ENCODE measurements at places on chromosomes 6 and 20. TPM values are rescaled to one million over a fixed set of nuclear protein-coding genes. Genes with fewer than 3 reads are reported as not detected.

DNA sequence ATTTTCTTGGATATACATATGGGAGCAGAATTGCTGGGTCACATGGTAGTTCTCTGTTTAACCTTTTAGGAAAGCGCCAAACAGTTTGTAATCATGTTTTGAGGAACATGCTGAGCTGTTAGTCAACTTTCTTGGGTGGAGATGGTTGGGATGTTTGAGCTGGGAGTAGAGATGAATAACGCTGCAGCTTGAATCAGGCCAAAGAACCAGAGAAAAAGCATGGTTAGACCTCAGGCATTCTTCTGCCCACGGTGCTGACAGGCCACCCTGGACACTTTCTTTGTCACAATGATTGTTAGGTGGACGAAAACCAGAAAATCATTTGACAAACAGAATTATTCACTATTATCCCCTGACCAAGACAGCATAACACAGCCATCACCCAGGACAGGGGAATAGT lies 66.8 kb downstream of the PRDM1 start:
- no peak for DNase-seq

GRCh38 chr6:111282515-111282914 lies 195.2 kb downstream of the SLC16A10 start:
- no peak for DNase-seq

- no peak for DNase-seq
Observed at GRCh38 chr6:123994168-123994567, 190.5 kb downstream of the NKAIN2 start.

- no peak for DNase-seq
Observed at GRCh38 chr20:3551681-3552434, 81.0 kb downstream of the ATRN start.

- peak; percentile 68 for DNase-seq
Observed at GRCh38 chr6:2857580-2858337, 16.1 kb upstream of the SERPINB1 start.

DNA sequence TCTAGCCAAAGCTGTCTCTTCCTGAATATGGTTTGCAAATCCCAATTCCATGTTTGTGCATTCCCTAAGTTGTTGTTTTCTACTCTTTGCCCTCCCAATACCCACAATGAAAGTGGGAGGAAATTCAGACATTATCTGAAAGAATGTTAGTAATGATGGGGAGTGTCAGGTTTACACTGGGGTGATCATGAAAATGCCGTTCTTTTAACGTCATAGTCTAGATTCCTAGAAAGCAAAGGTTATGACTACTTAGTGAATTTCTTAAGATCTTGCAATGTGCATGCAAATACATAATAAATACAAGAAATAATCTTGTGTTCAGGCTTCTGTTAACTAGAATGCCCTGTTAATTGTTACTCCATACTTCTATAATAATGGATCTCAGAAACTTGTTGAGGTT lies 101.0 kb downstream of the LCA5 start:
- DNase-seq = no peak

GRCh38 chr20:61760321-61760720 lies 305.4 kb downstream of the TAF4 start:
- DNase-seq = no peak

- DNase-seq = peak; percentile 44
Observed at GRCh38 chr6:28207510-28208110, 17.5 kb upstream of the ZSCAN9 start.

DNA sequence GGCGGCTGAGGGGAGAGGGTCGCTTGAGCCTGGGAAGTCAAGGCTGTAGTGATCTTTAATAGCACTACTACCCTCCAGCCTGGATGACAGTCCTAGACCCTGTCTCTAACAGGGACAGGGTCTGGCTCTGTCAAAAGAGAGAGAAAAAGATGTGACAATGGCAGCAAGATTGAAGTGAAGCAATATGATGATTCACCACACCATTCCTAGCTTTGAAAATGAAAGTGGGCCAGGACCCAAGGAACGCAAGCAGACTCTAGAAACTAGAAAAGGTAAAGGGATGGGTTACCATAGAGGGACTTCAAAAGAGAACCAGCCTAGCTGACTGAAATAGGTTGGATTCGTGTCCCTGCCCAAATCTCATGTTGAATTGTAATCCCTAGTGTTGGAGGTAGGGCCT lies 426.9 kb downstream of the HTR1B start:
- DNase-seq = no peak

DNA sequence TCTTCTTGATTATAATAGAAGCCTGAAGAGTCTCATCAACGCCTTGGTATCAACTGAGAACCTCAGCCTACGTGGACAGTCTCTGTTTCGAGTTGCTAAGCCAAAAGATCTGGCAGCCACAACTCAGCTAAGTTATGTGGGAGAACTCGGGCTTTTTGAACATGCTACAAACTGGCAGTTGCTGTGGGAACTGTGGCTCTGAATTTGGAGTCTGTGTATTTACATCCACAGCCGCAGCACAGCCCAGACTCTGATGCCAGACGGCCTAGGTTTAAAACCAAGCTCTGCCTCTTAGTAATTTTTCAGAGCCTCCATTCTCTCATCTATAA lies 35.8 kb downstream of the RIPOR2 start:
- no peak for DNase-seq

DNA sequence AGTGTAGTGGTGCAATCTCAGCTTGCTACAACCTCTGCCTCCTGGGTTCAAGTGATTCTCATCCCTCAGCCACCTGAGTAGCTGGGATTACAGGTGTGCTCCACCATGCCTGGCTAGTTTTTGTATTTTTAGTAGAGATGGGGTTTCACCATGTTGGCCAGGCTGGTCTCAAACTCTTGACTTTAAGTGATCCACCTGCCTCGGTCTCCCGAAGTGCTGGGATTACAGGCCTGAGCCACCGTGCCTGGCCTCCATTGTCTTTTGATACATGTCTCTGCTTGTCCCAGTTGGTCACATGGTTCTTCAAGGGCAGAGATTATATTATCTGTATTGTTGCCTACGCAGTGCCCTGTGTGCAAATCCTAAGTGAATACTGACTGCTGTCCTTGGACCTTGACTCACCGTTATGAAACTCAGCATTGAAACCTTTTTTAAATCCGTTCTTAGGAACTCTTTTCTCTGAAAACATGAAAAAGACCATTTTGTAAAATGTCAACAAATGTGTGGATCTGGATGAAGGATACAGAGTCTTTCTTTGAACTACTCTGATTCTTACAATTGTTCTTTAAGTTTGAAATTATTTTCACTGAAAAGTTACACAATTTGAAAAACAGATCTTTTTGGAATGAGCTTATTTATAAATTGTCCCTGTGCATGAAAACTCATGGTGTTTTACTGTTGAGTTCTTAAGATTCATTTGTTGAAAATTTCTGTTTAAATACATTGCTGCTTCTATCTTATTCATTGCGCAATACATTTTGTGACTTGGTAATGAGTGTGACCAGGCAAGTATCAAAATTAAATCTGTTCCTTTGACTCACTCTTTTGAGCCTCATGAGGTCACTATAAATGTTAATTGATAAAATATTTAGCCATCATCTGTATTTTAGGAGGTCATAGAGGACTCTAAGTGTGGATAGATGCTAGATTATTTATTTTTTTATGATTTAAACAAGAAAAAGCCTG lies 293.5 kb downstream of the UTRN start:
- no peak for DNase-seq

- no peak for DNase-seq
Observed at GRCh38 chr20:37277253-37277593, 12.2 kb upstream of the MANBAL start.

DNA sequence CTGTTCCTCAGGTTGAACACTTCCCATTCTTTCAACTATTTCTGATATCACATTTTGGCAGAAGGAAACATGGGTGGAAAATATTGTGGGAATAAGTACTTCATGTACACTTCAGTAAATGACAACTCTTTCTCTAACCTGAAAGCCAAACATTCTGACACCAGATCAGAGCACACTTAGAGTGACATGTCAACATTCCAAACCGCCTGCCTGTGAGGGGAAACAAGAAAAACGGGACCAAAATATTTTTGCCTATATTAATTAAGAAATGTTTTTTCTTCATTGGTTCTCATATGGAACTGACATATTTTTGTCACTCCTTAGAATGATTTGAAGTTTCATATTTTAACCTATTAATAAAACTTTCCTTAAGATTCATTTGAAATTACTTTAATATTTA lies 483.1 kb downstream of the MAFB start:
- DNase-seq = no peak

DNA sequence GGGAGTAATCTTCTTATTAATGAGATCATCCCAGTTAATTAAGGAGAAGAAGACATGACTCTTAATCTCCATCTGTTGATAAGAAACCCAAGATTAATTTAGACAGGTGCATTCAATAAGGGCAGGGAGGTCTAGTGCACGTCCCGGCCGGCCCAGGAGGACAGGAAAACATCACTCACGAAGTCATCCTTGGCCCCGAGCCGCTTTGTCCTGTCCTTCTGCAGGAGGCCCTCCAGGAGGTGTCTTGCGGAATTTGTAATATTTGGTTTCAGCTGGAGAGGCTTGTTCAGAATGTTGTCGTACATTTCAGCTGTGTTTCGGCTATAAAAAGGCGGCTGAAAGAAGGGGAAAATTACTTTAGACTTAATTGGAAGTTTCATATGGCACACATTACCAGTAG lies 118.4 kb upstream of the SLC2A12 start:
- DNase-seq = no peak

- no peak for DNase-seq
Observed at GRCh38 chr20:57589728-57590484, 29.0 kb downstream of the PCK1 start.

DNA sequence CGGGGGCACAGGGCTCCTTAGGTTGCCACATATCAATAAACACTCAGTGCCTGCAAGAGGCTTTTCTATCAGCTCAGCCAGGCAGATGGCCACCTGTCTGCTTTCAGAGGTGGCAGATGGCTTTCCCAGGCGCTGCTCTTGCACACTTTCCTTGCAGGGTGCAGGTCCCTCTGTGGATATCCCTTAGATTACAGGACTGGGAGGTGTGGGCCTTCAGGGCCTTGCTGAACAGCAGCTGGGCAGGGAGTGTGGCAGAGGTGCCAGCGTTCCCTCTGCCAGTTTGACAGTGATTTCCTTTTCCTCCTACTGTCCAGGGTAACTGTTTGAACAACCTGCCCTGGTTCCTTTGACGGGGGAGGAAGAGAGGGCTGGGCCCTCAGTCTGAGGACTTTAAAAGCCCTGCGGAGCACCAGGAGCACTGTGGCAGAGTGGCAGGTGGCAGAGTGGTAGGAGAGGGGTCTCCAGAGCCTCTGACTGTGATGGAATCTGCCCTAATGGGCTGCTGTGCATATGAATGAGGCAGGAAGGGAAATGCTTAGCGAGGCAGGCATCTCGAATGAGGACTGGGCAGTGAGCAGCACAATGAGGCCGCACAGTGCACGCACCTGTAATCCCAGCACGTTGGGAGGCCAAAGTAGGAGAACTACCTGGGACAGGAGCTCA lies 34.2 kb downstream of the ABHD12 start:
- DNase-seq = no peak

- DNase-seq = no peak
Observed at GRCh38 chr20:58719971-58720371, 27.4 kb downstream of the NPEPL1 start.

DNA sequence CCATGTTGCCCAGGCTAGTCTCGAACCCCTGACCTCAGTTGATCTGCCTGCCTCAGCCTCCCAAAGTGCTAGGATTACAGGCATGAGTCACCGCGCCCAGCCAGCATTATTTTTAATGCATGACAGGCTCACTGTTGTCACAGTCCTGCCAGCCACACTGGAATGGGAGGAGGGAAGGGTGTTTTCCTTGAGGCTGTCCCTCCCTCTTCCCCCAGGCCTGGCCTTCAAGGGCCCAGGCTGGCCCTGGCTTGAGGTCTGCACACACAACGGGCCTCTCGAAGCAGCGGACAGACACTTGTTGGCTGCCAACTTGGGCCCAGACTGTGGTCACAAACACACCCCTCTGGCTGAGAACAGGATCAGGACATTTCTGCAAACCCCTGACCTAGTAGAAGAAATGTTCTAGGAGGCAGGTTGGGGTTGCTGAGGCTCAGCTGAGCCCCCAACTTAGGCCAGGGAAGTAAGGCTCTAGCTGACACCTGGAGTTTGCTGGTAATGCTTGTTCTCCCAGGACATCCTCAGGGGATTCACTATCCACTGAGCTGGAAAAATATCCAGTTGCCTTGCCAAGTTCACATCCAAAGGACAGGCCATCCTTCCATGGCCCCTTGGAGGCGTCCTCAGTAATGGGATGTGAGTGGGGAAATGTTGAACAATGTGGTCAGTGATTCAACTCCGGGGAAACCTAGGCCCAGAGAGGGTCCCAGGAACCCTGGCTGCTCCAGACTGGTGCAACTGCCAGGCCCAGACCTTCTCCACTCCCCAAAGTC lies 9.9 kb downstream of the SNTA1 start:
- no peak for DNase-seq

DNA sequence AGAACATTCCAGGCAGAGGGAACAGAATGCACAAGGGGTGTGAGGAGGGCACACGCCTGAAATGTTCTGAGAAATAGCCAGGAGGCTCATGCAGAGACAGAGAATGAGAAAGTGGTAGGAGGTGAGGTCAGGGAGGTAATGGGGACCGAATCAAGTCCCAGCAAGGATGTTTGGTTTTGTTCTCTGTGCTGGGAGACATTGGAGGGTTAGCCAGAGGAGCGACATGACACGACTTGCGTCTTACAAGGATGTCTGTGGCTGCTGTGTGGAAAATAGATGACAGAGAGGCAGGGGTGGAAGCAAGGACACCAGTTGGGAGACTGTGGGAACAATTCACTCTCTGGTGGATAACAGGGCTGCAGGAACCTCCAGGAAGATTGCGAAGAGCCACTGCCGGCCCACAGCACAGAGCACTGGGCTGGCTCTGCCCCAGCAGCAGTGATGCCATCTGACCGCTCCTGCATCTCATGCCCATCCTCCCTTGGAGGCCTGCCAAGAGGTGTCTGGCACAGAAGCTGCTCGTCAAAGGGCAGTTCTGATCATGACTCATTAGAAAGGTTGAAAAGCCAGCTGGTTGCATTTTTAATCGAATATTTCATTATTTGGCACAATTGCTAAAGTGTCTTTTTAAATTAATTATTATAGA lies 57.7 kb upstream of the CD83 start:
- DNase-seq = no peak

Gene SOX4
- total RNA-seq = 32.3 TPM

Gene CALHM5
- total RNA-seq = 7.2 TPM

Gene MDC1
- 8.4 TPM for total RNA-seq

Gene CDH26
- total RNA-seq = not detected

Gene DPPA5
- total RNA-seq = not detected

Gene ADGB
- total RNA-seq = not detected

Gene FNDC11
- not detected for total RNA-seq

Gene KAT14
- total RNA-seq = 15.3 TPM

Gene DEFB132
- total RNA-seq = not detected

Gene PET117
- total RNA-seq = 21.7 TPM

Gene RALY
- total RNA-seq = 160 TPM

Gene HTR1E
- total RNA-seq = not detected

Gene BPI
- total RNA-seq = 0.11 TPM

Data from SJSA1 (cell line).